CD4-positive, alpha-beta memory T cell (primary cell): ENCODE measurements at places on chromosomes 2 and 18. TPM values are rescaled to one million over a fixed set of nuclear protein-coding genes. Genes with fewer than 3 reads are reported as not detected.

HDAC4 gene
- total RNA-seq = 59.7 TPM

FIGN gene
- not detected for total RNA-seq

DNA sequence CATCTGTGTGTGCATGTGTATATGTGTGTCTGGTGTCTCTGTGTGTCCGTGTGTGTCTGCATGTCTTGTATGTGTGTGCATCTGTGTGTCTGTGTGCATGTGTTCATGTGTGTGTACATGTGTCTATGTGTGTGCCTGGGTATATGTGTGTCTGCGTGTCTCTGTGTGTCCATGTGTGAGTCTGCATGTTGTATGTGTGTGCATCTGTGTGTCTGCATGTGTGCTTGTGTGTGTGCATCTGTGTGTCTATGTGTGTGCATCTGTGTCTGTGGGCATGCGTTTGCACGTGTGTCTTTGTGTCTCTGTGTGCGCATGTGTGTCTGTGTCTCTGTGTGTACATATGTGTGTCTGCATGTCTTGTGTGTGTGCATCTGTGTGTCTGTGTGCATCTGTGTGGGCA lies 207.7 kb downstream of the TNS1 start:
- H3K4me1 ChIP-seq = no peaks in the 10 kb centered on the region
- no peaks in the 10 kb centered on the region for H3K36me3 ChIP-seq
- H3K27ac ChIP-seq = no peak overlapping the region
- H3K27me3 ChIP-seq = no peaks in the 10 kb centered on the region

- H3K27ac ChIP-seq = no peak overlapping the region
- H3K4me1 ChIP-seq = no peaks in the 10 kb centered on the region
- DNase-seq = no peak
- no peak overlapping the region for H3K4me3 ChIP-seq
Measured at GRCh38 chr2:80238692-80239469, 65.7 kb downstream of the LRRTM1 start.

DNA sequence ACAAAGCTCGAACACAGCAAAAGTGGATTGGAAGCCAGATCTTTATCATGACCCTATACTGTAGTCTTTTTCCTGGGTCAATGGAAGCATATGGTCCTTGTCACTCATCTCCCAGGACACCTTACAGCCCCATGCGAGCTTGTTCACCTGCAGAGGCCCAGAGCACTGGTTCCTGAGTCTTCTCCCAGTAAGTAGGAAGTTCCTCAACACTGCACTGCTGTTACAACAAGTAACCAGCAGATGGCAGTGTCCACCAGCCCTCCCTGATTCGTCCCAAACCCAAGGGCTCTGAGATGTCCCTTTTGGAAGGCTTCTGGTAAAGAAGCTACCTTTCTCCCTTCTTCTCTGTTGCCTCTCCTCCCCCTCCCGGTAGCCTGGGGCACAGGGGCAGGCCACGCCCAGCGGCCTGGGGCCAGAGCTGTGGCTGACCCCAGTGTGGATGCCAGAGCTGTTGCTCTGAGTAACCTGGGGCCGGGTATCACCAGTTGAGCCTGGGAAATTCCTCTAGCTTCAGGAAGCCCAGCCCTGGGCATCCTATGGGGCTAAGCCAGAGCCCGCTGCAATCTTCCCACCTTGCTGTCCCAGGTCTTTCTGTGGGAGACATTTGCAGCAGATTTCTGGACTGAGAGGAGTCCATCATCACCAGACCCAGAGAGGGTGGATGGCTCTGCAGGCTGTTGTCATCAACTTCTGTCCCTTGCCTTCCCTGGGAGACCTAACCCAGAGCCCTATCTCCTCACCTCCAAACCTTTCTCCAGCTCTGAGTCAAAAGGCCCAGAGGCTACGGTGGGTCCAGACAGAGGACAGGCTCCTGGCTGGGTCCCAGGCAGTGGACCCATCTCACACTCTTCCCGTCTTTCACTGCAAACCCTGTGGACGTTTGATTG lies 5.3 kb upstream of the GDF7 start:
- peaks cover 26% of the 10 kb centered on the region for H3K27me3 ChIP-seq
- H3K4me3 ChIP-seq = no peak overlapping the region
- H3K4me1 ChIP-seq = peaks cover 14% of the 10 kb centered on the region
- no peaks in the 10 kb centered on the region for H3K36me3 ChIP-seq
- peak; percentile 69 for DNase-seq
- H3K27ac ChIP-seq = no peak overlapping the region

GRCh38 chr2:224260372-224261020 lies 141.4 kb downstream of the FAM124B start:
- H3K27me3 ChIP-seq = no peaks in the 10 kb centered on the region
- no peaks in the 10 kb centered on the region for H3K36me3 ChIP-seq
- no peak overlapping the region for H3K27ac ChIP-seq
- H3K4me3 ChIP-seq = no peak overlapping the region
- H3K4me1 ChIP-seq = no peaks in the 10 kb centered on the region
- DNase-seq = no peak

GRCh38 chr2:70663411-70663810 lies 104.6 kb downstream of the ADD2 start:
- H3K4me3 ChIP-seq = no peak overlapping the region
- H3K27ac ChIP-seq = no peak overlapping the region
- peaks cover 10% of the 10 kb centered on the region for H3K4me1 ChIP-seq
- no peaks in the 10 kb centered on the region for H3K27me3 ChIP-seq
- DNase-seq = no peak

DNA sequence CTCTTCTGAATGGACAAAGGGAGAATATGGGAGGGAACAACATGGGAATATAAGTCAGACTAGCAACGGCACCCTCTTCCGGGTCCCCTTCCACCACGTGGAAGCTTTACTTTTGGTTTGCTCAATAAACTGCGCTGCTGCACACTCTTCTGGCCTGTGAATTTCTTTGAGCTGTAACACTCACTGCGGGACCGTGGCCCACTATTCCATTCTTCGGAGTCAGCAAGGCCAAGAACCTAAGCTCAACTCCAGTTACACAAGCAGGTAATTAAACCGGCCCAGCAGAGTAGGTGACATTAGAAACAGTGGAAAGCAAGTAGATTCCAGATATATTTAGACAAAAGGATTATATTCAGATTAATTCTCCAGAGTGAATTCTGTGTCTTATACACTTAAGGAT lies 697.4 kb upstream of the NXPH2 start:
- no peak for DNase-seq
- no peak overlapping the region for H3K4me3 ChIP-seq
- H3K27ac ChIP-seq = no peak overlapping the region
- no peaks in the 10 kb centered on the region for H3K4me1 ChIP-seq

- H3K4me1 ChIP-seq = no peaks in the 10 kb centered on the region
- H3K36me3 ChIP-seq = no peaks in the 10 kb centered on the region
- no peaks in the 10 kb centered on the region for H3K27me3 ChIP-seq
- no peak overlapping the region for H3K27ac ChIP-seq
Measured at GRCh38 chr18:29840089-29840488, 1202.5 kb downstream of the DSC3 start.

FOXI3 gene
- not detected for total RNA-seq

GRCh38 chr2:9287400-9288045 lies 80.9 kb downstream of the ASAP2 start:
- DNase-seq = no peak
- H3K27me3 ChIP-seq = no peaks in the 10 kb centered on the region

KCNE4 gene
- not detected for total RNA-seq

METTL21A gene
- total RNA-seq = 16.6 TPM

- no peak overlapping the region for H3K4me3 ChIP-seq
- H3K36me3 ChIP-seq = peaks cover 32% of the 10 kb centered on the region
- DNase-seq = no peak
- H3K4me1 ChIP-seq = peaks cover 8% of the 10 kb centered on the region
- H3K27ac ChIP-seq = no peak overlapping the region
- no peaks in the 10 kb centered on the region for H3K27me3 ChIP-seq
Measured at GRCh38 chr18:77044866-77045664, 87.5 kb downstream of the MBP start.

PSMA8 gene
- total RNA-seq = 0.67 TPM

GRCh38 chr2:69171116-69171896 lies 158.3 kb downstream of the ANTXR1 start:
- no peaks in the 10 kb centered on the region for H3K36me3 ChIP-seq
- no peaks in the 10 kb centered on the region for H3K27me3 ChIP-seq
- no peak overlapping the region for H3K4me3 ChIP-seq
- H3K4me1 ChIP-seq = no peaks in the 10 kb centered on the region

GRCh38 chr18:31057051-31057450 lies 14.5 kb upstream of the DSC3 start:
- no peak for DNase-seq
- H3K36me3 ChIP-seq = no peaks in the 10 kb centered on the region
- H3K4me3 ChIP-seq = no peak overlapping the region
- no peaks in the 10 kb centered on the region for H3K27me3 ChIP-seq

DNA sequence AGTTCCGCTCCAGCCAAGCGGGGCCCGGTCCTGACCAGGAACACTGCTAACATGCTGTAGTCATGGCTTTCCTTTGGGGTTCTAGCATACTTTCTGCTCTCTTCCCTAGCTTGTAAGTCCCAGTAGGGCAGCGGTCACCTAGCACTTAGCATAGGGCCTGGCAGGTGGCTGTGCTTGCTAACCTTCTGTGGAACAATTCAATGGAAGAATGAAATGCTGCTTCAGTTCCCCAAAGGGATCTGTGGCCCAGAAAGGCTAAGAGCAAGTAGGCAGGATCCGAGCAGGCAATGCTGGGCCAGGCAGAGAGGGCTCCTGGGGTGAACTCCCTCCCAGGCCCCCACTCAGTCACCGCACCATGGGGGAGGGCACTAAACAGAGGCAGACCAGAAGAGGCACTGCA lies 266.8 kb downstream of the CELF4 start:
- no peaks in the 10 kb centered on the region for H3K4me1 ChIP-seq
- H3K27ac ChIP-seq = no peak overlapping the region
- no peak for DNase-seq
- H3K36me3 ChIP-seq = no peaks in the 10 kb centered on the region
- H3K27me3 ChIP-seq = no peaks in the 10 kb centered on the region

FAM117B gene
- total RNA-seq = 27.1 TPM
